ENCODE measurements at places on chromosomes 6 and 20.

DNA sequence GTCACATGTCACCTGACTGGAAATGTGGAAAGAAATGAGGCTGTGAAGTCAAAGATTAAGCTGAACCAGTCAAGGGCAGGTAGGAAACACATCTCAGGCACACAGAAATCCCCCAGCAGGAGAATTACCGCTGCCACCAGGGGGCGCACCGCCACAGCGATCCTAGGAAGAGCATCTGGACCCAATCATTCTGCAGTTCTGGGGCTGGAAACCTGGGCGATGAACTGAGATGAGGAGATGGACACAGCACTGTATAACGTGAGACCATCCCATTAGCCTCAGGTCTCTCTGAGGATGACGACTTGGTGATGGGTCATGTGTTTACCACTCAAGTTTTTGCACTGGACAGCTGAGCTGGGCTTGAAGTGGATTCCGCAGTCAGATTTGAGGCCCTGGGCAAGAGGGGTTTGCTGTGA lies 6.5 kb upstream of the SLC24A3 start:
- DNase-seq = no peak

GRCh38 chr6:129209355-129209754 lies 326.4 kb downstream of the LAMA2 start:
- no peak for DNase-seq

DNA sequence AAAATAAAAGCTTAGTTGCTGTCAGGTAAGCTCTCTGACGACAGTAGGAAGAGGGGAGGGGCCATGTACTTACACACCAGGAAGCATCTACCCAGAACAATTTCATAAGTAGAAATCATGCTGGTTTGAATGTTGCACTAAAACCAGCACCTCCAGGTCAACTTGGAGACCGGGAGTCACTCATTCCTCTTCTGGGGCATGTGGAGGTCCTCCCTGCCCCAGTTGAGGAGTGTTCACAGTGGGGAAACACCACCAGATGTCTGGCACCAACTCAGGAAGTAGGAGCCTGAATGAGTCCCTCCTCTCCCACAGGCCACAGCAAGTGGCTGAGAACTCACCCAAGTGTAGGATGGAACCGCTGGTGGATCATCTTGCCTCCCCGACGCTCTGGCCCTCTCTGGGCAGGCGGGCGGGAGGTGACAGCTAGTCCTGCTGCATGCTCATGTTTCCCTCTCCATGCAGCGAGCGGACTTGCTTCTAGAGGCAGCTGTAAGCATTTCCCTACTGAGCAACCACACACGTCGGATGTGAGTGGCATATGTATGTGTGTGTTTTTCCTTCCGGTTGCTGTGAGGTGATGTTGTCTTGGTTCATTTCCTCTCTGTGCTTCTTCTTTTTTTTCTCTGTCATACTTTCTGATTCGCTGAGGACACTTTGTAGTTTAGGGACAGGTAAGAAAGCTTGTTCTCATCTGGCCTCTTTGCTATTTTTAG lies 149.5 kb upstream of the NEDD9 start:
- DNase-seq = no peak

GRCh38 chr20:59825944-59826759 lies 107.3 kb downstream of the SYCP2 start:
- DNase-seq = no peak

DNA sequence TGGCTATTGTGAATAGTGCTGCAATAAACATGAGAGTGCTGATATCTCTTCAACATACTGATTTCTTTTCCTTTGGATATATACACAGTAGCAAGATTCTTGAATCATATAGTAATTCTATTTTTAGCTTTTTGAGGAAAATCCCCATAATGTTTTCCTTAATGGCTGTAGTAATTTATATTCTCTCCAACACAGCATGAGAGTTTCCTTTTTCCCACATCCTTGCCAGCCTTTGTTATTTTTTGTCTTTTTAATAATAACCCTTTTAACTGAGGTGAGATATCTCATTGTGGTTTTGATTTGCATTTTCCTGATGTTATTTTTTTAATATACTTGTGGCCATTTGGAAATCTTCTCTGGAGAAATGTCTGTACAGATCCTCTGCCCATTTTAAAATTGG lies 132.6 kb downstream of the PRL start:
- no peak for DNase-seq

- no peak for DNase-seq
Measured at GRCh38 chr20:56842056-56842455, 212.9 kb downstream of the TFAP2C start.

DNA sequence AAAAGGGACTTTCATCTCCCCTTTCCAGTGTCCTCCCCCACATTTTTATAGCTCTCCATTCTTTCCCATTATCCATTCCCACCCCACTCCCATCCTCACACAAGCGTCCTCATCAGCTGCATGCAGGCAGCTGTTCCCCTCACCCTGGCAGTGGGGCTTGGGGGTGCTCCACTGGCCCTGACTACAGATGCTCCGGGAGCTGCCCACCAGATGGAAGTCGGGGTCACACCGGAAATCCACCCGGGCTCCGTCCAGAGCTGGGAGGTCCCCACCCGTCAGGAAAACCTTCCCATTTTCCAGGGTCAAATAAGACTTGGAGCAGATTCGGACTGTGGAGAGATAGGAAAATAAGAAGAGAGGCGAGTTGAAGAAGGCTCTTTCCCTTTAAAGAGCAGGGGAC lies 2.7 kb downstream of the GABBR1 start:
- DNase-seq = no peak

DNA sequence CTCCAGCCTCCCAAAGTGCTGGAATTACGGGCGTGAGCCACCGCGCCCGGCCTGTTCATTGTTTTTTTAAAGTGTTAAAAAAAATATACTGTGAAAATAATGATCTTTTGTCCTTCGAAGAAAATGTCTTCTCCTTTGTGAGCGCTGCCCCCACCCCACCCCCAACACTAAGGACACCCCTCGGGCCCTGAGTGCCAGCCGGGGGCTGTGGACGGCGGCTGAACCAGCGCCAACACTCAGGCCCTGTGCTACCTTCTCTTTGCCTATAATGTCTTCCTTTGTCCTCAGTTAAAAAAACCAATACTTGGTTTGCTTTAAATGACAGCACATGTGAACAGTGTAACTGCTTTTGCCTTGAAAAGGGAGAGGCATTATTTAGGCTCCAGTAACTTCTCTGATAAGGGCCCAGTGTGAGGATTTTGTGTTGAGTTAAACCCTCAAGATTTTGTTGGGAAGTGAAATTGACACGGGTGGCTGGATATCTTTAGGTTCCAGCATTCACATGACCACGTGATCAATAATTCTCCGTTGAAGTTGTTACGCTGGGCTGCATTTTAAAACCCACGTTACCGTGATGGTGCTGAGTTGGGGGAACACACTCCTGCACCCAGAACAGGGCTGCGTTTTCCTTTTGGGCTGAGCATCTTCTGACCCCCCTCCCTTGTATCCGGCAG lies 9.5 kb upstream of the ADRM1 start:
- no peak for DNase-seq

GRCh38 chr6:93786474-93787330 lies 367.3 kb upstream of the EPHA7 start:
- no peak for DNase-seq

DNA sequence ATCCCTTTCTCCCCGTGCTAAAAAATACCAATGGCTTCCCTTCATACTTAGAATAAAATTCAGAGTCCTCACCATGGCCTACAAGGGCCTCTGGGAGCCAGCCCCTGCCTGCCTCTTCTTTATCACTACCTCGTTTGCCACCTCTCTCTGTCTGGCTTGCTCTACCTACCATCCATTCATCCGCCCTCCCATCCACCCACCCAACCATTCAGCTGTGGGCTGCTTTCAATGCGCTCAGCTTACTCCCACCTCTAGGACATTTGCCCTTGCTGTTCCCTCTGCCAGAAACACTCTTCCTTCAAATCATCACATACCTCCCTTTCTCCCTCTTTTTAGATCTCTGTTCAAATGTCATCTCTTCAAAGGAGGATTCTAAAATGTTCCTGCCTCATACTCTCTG lies 44.4 kb downstream of the PACSIN1 start:
- DNase-seq = no peak

GRCh38 chr20:14142171-14142570 lies 146.9 kb downstream of the MACROD2 start:
- no peak for DNase-seq

DNA sequence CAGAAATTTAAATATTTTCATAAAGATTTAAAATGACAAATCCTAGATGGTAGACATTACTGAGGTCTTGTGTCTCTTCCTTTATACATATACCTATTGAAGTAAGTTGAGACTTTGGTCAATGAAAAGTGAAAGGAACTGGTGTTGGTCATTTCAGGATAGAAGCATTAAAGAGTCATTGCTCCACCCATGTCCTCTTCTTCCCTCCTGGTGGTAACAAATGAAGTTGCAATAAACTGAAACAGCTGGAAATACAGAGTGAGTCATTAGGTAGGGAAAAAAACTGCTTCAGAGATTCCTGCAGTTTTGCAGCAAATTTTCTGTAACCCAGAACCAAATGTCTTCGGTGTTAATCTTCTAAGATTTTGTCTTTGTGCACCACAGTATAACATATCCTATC lies 448.0 kb downstream of the EYS start:
- DNase-seq = no peak

DNA sequence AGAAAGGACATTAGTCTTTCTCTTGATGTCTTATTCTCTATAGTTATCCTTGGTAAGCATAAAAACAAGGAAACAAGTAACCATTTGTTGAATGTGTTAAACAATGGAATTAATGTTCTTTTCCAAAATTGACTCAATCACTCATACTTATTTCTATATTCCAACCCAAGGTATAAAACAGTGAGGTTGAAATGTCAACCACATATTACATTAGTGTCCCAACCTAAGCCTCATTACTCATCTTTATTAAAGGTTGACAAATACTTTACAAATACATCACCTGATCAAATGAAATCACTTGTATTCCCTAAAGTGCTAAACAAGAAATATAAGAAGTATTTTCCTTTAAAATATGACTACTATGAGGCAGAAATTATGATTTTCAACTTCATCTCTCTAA lies 100.5 kb downstream of the ASCC3 start:
- no peak for DNase-seq

- DNase-seq = no peak
Measured at GRCh38 chr20:63331741-63332400, 29.3 kb downstream of the CHRNA4 start.

DNA sequence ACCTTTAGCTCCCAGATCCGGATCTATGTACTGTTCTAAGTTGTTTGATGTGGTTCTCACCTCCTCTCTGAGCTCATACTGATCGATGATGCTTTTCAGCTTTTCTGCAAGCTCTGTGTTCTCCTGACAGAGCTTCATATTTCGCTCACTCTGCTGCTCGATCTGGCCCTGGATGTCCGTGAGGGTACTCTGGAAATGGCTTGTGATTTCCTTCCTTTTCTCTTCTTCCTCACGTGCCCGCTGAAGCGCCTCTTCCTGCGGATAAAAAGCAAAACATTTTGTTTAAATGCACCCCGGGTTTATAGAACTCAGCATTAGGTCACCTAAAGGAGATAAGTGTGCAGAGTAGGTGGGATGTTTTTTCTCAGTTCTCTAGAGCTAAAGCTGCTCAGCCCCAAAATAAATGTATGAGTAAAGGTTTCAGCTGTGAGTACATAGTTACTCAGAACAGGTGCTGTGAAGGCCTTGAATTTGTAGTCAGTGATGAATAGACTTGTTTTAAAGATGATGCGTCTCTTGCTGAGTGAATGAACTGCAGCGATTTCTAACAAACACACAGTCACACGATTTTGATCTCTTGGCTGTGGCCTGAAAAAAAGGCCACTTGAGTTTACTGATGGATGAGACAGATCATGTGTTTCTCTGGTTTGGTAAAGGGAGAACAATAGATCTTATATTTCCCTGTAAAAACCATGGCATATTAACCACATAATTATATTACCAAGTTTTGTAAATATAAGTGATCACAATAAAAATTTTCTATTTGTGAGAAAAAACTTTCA lies 29.1 kb downstream of the TXLNB start:
- no peak for DNase-seq

GRCh38 chr6:158122048-158122447 lies 46.0 kb downstream of the SERAC1 start:
- DNase-seq = no peak

GRCh38 chr6:66599541-66599940 lies 892.5 kb upstream of the EYS start:
- DNase-seq = no peak

DNA sequence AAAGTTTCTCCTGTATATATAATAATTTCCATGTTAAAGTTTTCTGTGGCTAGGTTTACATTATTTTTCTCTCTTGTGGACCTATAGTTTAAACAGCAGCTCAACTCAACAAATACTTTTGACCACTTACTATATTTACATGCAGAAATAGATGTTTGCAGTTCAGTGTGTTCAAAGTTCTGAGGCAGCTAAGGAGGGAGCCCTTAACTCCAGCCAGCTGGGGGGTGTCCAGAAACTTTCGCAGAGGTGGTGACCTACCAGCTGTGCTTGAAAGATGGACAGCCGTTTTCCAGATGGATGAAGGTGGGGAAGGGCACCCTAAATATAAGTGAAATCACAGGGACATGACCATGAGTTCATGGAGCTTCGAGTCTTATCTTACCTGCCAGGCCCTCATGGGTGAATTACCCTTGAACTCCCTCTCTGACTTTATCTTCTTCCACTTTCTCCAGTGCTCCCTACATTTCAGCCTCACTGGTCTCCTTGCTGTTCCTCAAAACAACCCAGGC lies 33.4 kb downstream of the DHX35 start:
- no peak for DNase-seq

- DNase-seq = no peak
Measured at GRCh38 chr6:170208651-170209353, 82.1 kb downstream of the DLL1 start.

DNA sequence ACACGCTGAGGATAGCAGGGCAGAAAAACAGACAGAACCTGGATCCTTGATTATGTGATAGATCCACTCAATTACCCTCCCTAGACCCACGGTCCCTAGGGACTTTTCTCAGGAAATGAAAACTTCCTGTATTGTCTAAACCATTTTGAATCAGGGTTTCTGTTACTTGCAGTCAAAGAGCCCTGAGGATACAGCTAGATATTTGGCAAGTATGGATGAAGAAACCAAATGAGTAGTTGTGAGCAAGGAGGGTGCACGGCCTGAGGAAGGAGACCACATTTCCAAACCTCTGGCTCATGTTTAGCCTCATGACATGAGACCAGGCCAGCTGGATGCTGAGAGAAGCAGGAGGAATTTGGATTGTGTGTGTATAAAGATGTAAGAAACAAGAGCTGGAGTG lies 91.6 kb downstream of the MRPL14 start:
- DNase-seq = no peak

- no peak for DNase-seq
Measured at GRCh38 chr6:50889935-50890334, 71.3 kb downstream of the TFAP2B start.

DNA sequence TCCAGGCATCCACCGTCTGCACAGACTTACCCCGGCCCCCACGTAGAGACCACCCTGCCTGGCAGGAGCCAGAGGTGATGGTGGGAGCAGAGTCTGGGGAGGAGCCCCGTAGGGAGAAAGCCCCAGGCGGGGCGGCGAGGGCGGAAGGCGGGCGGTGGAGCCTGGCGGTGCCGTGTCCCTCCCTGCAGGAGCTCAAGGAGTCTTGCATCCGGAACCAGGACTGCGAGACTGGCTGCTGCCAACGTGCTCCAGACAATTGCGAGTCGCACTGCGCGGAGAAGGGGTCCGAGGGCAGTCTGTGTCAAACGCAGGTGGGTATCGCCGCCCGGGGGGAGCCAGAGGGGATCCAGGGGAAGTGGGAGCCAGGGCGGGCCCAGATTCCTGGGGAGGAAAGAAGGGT lies 6.0 kb downstream of the CLPSL1 start:
- no peak for DNase-seq
